ENCODE measurements at places on chromosomes 16 and 17.

- no peak for DNase-seq
These were observed 61.9 kb downstream of the WWP2 start for GRCh38 chr16:69823831-69824563.

DNA sequence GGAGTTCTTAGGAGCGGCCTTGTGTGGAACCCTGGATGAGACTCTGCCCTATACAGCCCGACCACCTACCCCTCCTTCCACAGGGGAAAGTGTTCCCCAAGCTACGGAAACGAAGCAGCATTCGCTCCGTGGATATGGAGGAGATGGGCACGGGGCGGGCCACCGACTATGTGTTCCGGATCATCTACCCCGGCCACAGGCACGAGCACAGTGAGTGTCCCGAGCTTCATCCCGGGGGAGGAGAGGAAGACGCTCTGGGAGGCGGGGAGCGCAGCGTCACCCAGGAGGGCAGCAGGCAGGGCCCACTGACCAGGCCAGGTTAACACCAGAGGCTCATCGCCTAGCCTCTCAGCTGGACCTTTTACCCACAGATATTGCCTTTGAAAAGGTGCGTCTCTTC lies 27.8 kb downstream of the SGSM2 start:
- no peak for DNase-seq

DNA sequence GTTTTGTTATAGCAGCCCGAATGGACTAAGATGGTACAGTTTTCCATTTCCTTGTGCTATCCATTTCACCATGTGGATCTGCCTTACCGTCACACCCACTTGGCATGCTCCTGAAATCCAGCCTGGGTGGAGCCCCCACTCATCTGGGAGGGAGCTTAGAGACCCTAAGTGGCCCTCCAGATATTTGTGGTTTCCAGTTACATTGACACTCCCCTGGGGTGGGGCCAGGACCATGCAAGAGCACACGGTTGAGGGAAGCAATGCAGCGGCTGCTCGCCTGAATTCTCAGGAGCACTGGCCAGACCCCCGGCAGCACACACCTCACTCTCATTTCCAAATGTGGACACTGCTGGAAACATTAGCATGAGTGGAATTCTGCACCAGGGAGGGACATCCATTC lies 231.1 kb downstream of the UTP18 start:
- DNase-seq: no peak

- no peak for DNase-seq
These were observed 126.2 kb downstream of the PRKCB start for GRCh38 chr16:23962001-23962400.

All from stimulated activated CD8-positive, alpha-beta memory T cell treated with anti-CD3 and anti-CD28 coated beads, Interleukin-7, amount 100 ng/mL, for 4 hours (primary cell).